Hypothalamus (tissue), 51 donors: ENCODE measurements at places on chromosomes 5 and 9.

DNA sequence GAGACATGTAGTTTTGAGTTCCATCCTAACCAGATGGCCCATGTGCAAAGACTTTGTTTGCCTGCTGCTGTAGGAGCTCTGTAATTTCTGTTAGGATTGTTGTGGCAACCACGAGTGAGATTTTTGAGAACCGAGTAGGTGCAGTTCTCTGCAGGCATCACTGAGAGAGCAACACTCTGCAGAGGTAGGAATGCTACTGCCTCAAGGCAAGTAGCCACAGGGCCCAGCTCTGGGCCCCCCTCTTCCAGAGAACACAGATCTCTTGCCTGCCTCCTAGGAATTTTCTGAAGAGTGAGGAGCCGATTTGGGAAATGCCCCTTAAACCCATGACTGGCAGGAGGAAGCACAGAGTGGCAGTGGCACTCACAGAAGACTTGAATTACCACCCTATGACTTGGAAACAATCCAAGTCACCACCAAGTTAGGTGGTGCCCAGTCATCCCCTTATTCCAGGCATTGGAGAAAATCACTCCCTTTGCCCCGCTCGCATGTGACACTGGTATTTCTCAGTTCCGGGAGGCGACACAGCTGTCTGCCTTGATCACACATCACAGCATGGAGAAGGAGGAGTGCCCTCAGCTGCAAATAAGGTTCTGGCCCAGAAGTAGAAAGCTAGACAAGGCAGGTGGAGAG, 52.5 kb upstream of the SLC2A8 start:
- DNase-seq = no peak

DNA sequence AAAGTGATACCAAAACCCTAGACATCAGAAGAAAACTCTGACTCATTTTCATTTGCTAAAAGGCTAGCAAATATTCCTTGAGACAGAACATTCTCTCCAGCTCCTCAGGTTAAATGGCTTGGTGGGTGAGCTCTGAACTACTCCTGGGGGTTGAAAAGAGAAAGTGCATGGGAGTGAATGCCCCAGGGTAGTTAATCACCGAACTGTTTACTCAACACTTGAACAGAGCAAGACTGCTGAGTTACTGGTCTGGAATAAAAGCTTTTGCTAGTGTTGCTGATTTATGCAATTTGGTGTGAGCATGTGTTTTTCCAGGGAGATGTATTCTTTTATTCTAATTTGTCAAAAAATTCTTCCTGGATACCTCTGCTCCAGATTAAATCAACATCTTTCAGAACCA, 88.3 kb upstream of the PRDM9 start:
- DNase-seq = no peak

- DNase-seq = no peak
These were observed 41.8 kb downstream of the FGF1 start for GRCh38 chr5:142644127-142644526.

DNA sequence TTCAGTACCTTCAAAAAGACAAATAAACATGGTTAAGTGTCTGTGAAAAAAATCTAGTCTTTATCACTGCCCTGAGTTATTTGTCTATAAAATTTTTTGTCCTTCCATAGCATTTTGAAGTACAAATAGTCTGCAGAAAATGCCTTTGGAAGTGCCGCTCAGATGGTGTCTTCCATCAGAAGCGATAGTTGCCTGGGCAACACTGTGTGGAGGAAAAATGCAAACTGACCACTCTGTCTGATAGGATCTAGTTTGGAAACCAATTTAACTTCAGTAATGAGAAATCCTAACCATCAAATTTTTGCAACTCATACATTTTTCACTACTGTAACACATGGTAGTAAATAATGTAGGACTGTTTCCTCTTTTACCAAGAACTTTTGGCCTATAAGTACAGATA, 449.9 kb downstream of the PRELID2 start:
- no peak for DNase-seq

GRCh38 chr5:151534350-151534749, 56.8 kb downstream of the FAT2 start:
- no peak for DNase-seq

DNA sequence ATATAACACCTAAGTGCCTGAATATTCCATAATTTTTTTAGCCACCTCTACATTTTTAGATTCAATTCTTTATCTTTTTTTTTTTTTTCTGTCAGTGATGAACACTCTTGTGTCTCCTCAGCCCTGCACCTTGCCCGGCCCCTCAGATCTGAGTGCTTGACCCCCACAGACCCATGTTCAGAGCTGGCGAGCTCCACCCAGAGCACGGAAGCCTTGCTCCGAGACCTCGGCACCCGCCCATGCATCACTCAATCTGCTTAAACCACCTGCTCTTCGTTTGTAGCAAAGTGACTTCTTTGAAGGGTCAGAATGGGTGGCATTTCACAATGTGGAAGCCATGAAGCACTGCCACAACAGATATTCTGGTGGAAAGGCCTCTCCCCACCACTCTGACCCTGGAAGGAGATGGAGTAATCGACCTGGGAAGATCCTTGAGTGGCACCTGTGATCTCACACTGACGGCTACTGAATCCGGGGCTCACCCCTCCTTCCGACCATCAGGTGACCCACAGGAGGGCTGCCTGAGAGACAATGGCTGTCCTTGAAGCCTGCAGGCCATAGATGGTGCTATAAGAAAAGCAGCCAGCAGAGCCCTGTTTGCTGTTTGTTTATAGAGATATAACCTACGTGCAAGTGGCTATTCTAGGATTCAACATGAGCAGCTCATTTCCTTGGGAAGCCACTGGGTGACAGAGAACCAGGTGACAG, 261.1 kb upstream of the IRX4 start:
- no peak for DNase-seq

DNA sequence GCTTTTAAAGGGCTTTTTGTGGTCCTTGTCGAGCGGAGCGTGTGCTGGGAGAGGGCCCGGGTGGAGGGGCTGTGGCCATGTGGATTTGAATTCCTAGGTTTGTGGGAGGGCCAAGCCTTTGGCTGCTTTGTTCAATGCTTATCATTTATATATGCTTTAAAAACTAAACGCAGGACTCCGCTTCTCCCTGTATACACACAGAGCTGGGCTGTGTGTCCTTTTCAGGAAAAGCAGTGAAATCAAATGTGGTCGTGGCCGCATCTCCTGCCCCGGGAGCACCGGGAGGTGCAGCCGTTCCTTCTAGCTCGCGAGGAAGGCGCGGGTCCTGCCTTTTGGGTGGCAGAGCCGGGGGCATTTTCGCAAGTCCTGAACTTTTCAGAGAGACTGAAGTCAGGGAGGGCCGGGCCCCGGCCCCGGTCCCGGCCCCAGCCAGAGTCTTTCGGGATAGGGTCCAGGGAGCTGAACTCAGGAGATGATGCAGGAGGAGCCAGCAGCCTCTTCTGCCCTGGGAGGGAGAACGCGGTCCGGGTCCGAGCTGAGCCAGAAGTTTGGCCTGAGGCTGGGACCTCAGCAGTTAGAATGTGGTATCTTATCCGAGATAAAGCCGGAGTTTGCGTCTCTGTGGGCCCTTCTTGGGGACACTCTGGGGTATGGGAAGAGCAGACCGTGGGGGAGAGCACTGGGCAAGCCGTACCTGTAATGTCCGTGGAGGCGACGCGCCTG, 158.8 kb downstream of the C9orf152 start:
- DNase-seq = no peak

- no peak for DNase-seq
These were observed 245.5 kb downstream of the KCTD16 start for GRCh38 chr5:144416196-144416595.

GRCh38 chr5:911601-912000, 18.9 kb downstream of the TRIP13 start:
- no peak for DNase-seq

DNA sequence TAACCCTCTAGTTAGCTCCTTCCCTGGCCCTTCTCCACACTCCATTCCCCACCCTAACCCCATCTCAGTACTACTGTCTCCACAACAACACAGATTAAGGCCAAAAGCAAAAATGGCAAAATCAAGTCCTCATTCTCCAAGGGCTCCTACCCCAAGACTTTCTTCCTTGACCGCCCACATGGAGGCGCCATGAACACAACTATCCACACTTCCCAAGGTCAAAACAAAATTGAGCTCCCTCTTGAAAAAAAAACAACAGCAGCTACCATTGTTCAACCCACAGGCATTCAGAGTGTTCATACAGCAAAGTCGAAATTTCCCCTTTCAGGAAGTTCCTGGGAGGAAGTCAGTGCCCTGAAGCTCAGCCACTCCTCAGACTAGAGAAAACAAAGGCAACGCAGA, 54.4 kb downstream of the GNAQ start:
- no peak for DNase-seq

DNA sequence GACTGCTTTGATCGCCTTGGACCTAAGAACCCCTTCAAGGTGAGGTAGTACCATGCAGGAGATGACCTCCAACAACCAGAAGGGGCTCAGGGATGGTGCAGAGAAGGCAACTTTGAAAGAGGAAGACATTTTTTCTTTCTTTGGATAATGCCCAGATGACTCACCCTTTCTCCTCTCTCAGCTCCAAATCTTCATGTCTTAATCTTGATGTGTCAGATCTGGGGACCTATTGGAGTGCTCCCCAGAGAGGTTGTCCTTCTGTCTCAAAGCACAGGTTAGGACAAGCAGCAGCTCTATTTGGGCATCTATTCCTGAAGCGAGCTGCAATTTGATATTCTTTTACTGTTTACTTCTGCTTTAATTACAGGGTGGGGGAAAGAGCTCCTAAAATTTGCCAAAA, 229.9 kb upstream of the MAP3K1 start:
- DNase-seq = no peak

GRCh38 chr9:18743421-18743820, 269.5 kb downstream of the ADAMTSL1 start:
- DNase-seq = no peak

- no peak for DNase-seq
These were observed 29.6 kb upstream of the LCP2 start for GRCh38 chr5:170327168-170327567.

GRCh38 chr9:16290169-16290568, 580.3 kb downstream of the BNC2 start:
- no peak for DNase-seq

GRCh38 chr5:11851416-11851815, 52.8 kb downstream of the CTNND2 start:
- DNase-seq = no peak

GRCh38 chr9:17555362-17556054, 23.4 kb upstream of the SH3GL2 start:
- DNase-seq = no peak

- no peak for DNase-seq
These were observed 380.7 kb upstream of the IRX1 start for GRCh38 chr5:3214838-3215374.

DNA sequence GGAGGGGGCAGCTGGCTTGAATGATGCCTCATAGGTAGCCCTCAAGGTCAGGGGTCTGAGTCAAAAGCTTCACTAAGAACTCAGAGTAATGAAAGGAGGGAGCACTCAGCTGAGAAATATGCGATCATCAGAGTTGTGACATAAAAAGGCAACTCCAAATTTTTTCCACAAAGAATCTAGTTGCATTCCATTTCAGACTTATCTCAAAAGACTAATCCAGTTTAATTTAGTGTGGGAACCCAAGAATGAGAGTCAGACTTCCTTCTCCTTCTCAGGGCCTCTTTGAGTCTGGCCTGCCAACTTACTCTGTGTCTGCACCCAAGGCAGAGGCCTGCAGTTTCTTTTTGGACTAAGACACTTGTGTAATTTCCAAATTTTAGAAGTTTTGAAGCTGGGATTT, 34.7 kb downstream of the GABRP start:
- no peak for DNase-seq

DNA sequence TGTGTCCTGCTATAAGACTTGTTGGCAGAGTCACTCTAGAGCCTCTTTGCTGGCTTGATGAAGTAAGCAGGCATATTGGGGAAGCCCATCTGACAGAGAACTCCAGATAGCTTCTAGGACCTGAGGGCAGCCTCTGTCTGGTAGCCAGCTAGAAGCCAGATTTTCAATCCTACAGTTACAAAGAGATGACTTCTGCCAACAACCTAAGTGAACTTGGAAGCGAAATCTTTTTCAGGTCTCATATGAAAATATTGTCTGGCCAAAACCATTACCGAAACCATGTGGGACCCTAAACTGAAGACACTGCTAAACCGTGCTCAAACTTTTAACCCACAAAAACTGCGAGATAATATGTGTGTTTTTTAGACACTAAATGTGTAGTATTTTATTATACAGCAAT, 140.9 kb downstream of the MRPS30 start:
- no peak for DNase-seq

DNA sequence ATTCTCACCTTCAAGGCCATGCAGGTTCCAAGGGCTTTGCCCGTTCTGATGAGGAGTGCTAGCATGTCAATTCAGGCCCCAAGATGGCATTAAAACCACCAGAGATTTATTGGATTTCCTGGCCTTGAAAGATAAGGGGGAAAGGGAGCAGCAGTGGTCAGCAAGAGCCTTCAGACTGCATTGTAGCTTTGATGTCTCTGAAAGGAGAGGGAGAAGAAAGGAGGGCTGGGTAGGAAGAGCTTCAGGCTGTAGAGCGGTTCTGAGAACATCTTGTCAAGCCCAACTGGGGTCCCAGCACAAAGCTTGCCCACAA, 41.8 kb upstream of the FGF1 start:
- no peak for DNase-seq

- no peak for DNase-seq
These were observed 2.9 kb downstream of the STXBP1 start for GRCh38 chr9:127614961-127615360.

- DNase-seq = no peak
These were observed 12.2 kb downstream of the VDAC1 start for GRCh38 chr5:133992429-133993155.
